ENCODE measurements at places on chromosomes 16 and 17. TPM values are rescaled to one million over a fixed set of nuclear protein-coding genes. Genes with fewer than 3 reads are reported as not detected.

Gene GPR179
- total RNA-seq: not detected

Gene FAM222B
- total RNA-seq: 17.7 TPM

Gene EIF3C
- total RNA-seq: 237 TPM

DNA sequence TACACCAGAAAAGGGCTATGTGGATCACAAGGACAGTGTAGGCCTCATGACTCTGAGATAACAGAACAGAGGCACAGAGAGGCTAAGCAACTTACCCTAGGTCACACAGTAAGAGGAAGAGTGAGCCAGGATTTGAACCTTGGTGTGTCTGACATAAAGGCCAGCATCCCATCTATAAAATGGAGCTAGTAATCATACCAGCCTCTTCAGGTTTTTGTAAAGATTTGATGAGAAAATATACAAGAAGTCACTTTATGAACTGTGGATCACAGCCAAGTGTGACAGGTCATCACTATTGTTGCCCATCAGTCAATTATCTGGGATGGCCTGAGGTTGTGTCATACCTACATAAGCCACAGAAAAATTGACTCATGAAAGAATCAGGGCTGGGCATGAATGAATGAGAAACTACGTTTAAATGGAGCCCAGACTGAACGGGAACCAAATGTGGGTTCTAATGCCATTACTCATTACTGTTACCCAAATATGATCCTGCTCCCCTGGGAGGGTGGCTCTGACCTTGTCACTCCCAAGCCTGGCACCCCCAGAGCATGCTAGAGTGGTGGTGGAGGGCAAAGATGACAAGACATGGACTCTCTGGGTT is 21.0 kb downstream of the FBXO39 start:
- no peaks in the 10 kb centered on the region for H3K36me3 ChIP-seq
- H3K27ac ChIP-seq: no peak overlapping the region
- peaks cover 3% of the 10 kb centered on the region for H3K4me1 ChIP-seq
- peaks cover 6% of the 10 kb centered on the region for H3K27me3 ChIP-seq

DNA sequence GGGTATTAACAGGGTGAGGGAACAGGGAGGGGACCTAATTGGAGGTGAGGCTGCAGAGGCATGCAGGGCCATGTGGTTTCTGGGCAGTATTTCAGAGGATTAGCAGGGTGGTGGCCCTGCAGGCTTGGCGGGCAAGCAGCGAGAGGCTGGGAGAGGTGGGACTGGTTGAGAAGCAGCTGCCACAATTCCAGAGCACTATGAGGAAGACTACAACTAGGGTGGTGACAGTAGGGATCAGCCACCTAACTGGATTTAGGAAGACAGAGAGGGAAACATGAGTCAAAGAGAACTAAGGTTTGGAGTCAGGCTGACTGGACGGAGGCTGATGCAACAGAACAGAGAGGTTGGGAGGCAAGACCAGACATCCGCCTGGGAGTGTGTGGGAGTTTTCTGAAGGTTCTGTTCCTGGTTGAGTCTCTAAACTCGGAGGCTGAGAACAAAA is 12.3 kb downstream of the ALOXE3 start:
- H3K4me3 ChIP-seq: no peak overlapping the region
- no peak for DNase-seq
- H3K27ac ChIP-seq: no peak overlapping the region
- H3K27me3 ChIP-seq: peaks cover 38% of the 10 kb centered on the region
- H3K36me3 ChIP-seq: no peaks in the 10 kb centered on the region

DNA sequence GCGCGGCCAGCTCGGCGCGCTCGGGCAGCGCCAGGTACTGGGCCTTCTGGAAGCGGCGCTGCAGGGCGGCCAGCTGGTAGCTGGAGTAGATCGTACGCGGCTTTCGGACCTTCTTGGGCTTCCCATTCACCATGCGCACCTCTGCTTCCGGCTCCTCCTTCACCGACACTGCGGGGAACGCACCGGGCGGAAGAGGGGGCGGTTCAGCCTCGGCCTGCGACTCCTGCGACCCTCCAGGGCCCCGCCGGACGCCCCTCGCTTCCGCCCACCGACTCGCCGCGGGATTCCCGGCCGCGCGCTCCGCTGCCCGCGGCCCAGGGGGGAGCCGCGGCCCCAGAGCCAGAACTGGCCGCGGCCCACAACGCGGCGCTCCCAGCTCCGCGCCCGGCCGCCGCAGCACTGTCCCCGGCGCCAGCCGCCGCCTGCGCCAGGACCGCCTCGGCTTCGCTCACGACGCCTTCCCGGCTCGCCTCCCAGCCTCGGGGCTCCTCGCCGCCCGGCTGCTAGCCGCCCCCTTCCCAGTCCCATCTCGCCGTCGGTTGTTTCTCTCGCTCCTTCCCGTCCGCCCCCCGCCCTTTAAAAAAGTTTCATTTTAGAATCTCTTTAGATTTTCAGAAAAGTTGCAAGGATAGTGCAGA is 1.5 kb downstream of the DLX3 start:
- peaks cover 14% of the 10 kb centered on the region for H3K4me1 ChIP-seq
- H3K36me3 ChIP-seq: no peaks in the 10 kb centered on the region
- no peak overlapping the region for H3K27ac ChIP-seq
- peak; percentile 76 for DNase-seq

DNA sequence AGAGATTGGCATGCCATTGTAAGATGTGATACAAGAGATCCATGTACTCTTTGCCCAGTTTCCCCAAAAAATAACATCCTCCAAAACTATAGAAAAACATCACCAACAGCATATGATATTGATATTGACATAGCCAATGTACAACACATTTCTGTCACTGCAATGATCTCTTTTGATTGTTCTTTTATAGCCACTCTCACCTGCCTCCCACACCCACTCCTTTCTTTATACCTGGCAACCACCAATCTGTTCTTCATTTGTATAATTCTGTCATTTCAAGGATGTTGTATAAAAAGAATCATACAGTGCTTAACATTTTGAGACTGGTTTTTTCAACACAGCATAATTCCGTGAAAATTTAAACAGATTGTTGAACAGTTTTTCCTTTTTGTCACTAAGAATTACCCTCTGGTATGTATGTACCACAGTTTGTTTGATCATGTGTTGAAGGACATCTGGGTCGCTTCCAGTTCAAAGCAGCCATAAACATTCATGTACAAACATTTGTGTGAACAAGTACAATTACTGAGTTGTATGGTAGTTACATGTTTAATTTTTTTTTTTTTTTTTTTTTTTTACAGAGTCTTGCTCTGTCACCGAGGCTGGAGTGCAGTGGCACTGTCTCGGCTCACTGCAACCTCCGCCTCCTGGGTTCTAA is 9.9 kb downstream of the KRTAP9-1 start:
- no peak overlapping the region for H3K4me3 ChIP-seq
- H3K27ac ChIP-seq: no peak overlapping the region
- no peaks in the 10 kb centered on the region for H3K36me3 ChIP-seq

DNA sequence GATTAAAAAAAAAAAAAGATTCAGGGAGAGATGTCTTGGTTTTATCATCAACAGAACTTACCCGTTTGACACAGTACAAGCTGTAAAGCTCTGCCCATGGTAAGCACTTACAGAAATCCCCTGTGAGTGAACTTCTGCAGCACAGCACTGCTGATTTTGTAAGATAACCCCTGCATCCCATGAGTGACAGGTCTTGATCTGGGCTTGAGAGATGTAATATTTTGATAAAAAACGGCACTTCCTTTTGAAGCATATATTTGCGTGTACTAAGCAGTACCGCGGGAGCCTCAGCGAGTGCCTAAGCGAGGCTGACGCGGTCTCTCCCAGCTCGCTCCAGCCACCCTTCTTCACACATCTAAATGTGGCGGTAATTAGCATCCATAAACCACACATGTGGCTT is 50.5 kb downstream of the IKZF3 start:
- H3K4me1 ChIP-seq: no peaks in the 10 kb centered on the region
- H3K4me3 ChIP-seq: no peak overlapping the region
- no peaks in the 10 kb centered on the region for H3K27me3 ChIP-seq
- no peak for DNase-seq

GRCh38 chr16:350203-350602 is 2.3 kb downstream of the AXIN1 start:
- H3K4me1 ChIP-seq: peaks cover 3% of the 10 kb centered on the region
- DNase-seq: no peak
- no peak overlapping the region for H3K27ac ChIP-seq
- H3K36me3 ChIP-seq: no peaks in the 10 kb centered on the region
- no peak overlapping the region for H3K4me3 ChIP-seq

- peaks cover 16% of the 10 kb centered on the region for H3K4me1 ChIP-seq
- H3K27me3 ChIP-seq: peaks cover 51% of the 10 kb centered on the region
- H3K36me3 ChIP-seq: no peaks in the 10 kb centered on the region
- peak; percentile 60 for DNase-seq
- no peak overlapping the region for H3K27ac ChIP-seq
- H3K4me3 ChIP-seq: peak overlapping the region; percentile 61
These were observed 435 bp downstream of the RPRML start for GRCh38 chr17:46978489-46979146.

DNA sequence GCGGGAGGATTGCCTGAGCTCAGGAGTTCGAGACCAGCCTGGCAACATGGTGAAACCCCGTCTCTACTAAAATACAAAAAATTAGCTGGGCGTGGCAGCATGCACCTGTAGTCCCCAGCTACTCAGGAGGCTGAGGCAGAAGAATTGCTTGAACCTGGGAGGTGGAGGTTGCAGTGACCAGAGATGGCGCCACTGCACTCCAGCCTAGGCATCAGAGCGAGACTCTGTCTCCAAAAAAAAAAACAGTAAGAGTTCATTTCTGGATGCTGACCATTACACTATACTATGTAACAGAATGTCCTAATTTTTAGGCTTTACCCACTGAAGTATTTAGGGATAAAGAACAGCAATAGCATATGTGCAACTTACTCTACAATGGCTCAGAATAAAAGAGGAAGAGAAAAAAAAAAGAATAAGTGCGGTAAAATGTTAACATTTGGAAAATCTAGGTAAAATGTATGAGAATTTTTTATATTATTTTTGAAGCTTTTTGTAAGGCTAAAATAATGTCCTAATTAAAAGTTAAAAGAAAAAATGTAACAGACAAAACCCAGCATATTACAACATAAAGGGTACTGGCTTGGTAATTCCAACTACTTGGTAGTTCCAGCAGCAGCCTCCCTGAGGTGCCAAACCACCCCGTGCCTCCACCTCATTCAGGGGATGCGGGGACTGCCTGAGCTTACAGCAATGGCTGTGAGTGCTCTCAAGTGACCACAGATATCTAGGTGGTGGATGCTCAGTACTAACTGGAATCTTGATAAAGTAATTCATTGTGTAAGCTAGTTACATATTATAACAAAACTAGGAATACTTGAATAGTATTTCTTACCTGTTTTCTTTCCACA is 10.9 kb downstream of the COPS3 start:
- peak; percentile 13 for DNase-seq
- no peak overlapping the region for H3K27ac ChIP-seq
- H3K36me3 ChIP-seq: peaks cover 29% of the 10 kb centered on the region
- no peaks in the 10 kb centered on the region for H3K4me1 ChIP-seq
- H3K4me3 ChIP-seq: no peak overlapping the region
